ENCODE measurements at places on chromosomes 13 and 19.

GRCh38 chr13:48496271-48497161 lies 36.4 kb downstream of the RCBTB2 start:
- DNase-seq: peak; percentile 47

- no peak for DNase-seq
These were observed 53.0 kb upstream of the CSNK1A1L start for GRCh38 chr13:37158481-37158880.

DNA sequence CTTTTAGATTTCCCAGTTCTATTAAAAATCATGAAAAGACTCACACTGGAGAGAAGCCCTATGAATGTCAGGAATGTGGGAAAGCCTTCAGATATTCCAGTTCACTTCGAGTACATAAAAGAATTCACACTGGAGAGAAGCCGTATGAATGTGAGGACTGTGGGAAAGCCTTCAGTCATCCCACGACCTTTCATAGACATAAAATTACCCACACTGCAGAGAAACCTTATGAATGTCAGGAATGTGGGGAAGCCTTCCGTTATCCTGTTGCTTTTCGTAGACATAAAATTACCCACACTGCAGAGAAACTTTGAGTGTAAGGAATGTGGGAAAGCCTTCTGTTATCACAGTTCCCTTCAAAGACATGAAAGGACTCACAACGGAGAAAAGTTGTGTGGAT lies 55.2 kb downstream of the ZNF627 start:
- no peak for DNase-seq

- no peak for DNase-seq
These were observed 110.8 kb downstream of the SUCLA2 start for GRCh38 chr13:47890146-47890814.

GRCh38 chr13:76597868-76598267 lies 288.3 kb downstream of the KCTD12 start:
- DNase-seq: no peak

DNA sequence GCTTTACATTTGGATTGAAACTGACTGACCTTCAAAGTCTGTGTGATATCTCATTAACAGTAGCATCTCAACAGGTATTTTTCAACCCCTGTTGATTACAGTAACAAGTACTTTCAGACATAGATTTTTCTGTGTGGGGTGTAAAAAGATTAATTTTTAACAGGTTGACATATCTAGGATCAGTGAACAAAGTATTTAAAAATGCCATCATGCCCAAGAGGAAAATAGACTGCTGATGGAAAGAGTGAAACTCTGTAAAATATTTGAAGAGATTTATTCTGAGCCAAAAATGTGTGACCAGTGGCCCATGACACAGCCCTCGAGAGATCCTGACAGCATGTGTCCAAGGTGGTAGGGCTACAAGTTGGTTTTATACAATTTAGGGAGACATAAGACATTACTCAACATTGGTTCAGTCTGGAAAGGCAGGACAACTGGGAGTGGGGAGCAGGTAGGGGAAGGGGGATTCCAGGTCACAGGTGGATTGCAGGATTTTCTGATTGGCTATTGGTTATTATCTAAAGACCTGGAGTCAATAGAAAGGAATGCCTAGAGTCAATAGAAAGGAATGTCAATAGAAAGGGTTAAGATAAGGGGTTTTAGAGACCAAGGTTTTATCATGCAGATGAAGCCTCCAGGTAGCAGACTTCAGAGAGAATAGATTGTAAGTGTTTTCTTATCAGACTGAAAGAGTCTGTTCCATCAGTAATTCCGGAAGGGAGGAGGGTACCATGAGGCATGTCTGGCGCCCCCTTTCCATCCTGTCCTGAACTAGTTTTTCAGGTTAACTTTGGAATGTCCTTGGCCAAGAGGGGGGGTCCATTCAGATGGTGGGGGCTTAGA lies 29.1 kb downstream of the TNFRSF19 start:
- no peak for DNase-seq

- DNase-seq: no peak
These were observed 800.1 kb upstream of the PCDH9 start for GRCh38 chr13:68030152-68030809.

DNA sequence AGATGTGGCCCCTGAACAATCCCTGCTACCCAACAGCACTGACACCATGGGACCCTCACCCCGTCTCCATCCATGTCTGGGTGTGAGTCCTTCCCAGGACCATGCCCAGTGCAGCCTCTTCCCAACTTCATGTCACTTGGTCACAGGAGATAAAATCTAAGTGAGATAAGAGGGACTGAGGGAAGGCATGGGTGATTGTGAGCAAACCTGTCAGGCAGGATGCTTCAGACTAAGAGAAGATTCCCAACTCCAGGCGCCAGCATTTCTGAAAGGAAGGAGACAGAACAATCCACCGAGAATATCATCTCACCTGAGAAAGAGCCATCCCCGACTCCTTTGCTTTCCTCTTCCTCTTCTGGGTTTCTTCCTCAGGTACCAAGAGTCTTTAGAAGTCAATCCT lies 7.5 kb downstream of the ZNF320 start:
- no peak for DNase-seq

DNA sequence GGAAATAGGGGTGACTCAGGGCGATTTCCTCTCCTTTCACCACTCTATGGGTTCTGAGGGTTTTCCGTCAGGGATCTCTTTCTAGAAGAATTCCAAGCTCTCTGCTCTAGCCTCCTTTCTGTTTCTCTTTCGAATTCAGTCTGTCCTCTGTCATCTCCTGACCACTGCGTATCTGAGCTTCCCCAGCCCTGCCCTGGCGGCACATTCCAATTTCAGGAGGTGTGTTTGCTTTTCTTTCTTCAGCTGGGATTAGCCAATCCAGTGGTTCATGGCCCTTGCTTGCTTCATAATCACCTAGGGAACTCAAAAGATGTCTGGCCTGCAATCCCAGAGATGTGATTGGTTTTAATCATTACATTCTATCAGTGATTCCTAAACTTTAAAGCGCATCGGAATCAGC lies 9.4 kb downstream of the IFNL2 start:
- DNase-seq: no peak

GRCh38 chr13:59519819-59520218 lies 643.9 kb downstream of the DIAPH3 start:
- DNase-seq: no peak

- no peak for DNase-seq
These were observed 615.0 kb downstream of the FGF9 start for GRCh38 chr13:22285867-22286266.

DNA sequence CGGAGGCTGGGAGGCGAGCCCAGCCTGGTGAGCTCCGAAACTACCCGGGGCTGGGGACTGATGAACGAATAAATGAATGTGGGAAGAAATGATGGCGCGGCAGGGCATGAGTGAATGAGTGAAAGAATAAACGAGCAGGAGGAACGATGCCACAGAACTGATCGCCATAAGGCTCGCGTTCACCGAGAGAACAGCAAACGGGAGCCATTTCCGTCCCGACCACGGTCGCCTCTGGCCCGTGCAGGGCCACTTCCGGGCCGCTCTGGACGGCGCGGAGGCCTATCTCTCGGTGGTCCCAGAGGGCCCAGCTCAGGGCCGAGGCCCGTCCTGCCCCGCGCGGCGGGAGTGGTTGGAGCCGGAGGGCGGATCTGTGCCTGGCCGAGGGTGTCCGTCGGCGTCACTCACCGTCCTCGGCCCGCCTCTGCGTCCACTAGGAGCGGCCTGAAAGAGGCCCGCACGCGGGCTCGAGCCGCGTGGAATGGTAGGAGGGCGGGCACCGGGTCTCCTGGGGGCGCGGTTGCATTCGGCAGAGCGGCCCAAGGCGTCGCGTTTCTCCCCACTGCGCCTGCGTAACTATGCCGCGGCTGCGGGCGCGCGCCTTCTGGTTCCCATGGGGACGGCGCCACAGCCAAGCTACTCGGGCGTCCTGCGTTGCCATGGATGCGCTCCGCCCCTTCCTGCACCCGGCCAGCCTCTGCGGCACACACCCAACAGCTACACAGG lies at the start of gene ZNF497:
TSS of gene ZNF497 (minus strand) at position 480 of the 723 bp plus-strand sequence. CDS start 5,116 bp downstream, outside the sequence.
- DNase-seq: peak; percentile 94

DNA sequence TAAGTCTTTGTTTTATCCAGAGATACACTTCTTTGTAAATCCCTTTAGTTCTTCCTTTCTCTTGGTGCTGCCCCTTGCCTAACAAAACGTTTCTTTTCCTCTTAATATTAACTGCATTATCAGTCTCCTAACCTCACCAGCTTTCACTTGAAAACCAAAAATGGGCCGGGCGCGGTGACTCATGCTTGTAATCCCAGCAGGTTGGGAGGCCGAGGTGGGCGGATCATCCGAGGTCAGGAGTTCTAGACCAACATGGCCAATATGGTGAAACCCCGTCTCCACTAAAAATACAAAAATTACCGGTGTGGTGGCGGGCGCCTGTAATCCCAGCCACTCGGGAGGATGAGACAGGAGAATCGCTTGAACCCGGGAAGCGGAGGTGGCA lies 329.8 kb upstream of the MIR17HG start:
- no peak for DNase-seq

Measured in effector memory CD8-positive, alpha-beta T cell (primary cell).